ENCODE measurements at places on chromosomes 13 and 19.
A peak's percentile ranks its signal among the peaks of the same experiment; 100 is the strongest.

- DNase-seq, result peak; percentile 88
These were observed 4.4 kb downstream of the FUZ start for GRCh38 chr19:49808711-49809159.

GRCh38 chr13:58151452-58151851 is 519.9 kb downstream of the PCDH17 start:
- DNase-seq, result no peak

GRCh38 chr13:79483086-79483706 is 2.2 kb downstream of the NDFIP2 start:
- no peak for DNase-seq

- DNase-seq, result no peak
These were observed 4.7 kb upstream of the LILRA6 start for GRCh38 chr19:54247106-54247930.

GRCh38 chr19:7980168-7980567 is 25.3 kb downstream of the ELAVL1 start:
- no peak for DNase-seq

DNA sequence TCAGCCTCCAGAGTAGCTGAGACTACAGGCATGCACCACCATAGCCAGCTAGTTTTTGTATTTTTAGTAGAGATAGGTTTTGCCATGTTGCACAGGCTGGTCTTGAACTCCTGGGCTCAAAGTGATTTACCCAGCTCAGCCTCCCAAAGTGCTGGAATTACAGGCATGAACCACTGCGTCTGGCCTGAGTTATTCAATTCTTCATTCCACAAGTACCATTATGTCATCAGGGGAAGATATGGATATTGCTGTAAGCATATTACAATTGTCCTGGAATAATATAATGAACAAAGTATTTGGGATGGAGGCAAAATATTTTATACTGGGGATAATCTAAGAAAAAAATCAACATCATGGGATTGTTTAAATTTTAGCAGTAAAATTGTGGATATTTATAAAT is 646.0 kb upstream of the SLITRK6 start:
- DNase-seq, result no peak

DNA sequence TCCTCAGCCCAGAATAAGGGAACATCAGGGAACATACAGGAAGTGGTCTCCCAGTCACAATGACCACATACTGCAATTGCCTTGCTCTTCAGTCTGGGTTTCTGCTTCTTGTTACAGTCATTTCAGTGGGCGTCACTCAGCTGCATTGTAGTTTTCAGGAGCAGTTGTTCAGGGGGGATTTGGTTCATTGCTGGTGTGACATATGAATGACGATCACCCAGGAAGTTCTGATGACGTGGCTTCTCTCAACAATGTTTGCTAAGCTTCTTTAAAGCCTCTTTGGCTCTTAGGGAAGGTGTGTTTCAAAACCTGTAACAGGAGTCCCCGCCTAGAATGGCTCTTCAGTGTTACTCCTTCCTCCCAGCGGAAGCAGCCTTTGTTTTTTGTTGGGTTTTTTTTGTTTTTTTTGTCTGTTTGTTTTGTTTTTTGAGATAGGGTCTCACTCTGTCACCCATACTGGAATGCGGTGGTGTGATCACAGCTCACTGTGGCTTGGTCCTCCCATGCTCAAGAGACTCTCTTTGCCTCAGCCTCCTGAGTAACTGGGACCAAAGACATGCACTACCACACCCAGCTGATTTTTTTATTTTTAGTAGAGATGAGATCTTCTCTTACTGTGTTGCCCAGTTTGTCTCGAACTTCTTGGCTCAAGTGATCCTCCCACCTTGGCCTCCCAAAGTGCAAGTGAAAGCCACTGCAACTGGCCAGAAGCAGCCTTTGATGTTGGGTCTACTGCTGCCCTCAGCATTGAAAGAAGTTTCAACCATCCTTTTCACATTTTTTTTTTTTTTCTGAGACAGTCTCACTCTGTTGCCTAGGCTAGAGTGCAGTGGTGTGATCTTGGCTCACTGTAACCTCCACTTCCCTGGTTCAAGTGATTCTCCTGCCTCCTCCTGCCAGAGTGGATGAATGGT is 1.4 kb upstream of the SCEL start:
- DNase-seq, result peak; percentile 30

DNA sequence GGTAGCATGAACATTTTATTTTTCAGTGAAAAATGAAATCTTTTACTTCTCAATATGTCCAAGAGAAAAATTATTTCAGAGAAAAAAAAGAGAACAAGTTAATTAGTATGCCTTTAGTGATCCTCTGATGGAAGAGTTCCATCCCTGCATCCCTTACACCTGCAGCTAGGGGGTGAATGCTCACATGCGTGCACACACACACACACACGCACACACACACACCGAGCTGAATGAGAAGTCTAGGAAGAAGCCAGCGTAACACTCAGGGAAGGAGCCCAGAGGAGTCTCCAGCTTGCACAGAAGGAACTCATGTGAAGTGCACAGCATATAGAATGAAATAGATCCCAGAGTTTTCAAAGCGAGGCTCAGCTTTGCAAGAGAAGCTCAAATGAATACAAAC is 510.5 kb downstream of the IRS2 start:
- no peak for DNase-seq

- peak; percentile 95 for DNase-seq
These were observed 2.0 kb downstream of the MISP start for GRCh38 chr19:752652-753517.

GRCh38 chr13:61414686-61415057 is 977 bp downstream of the PCDH20 start:
- DNase-seq, result no peak

GRCh38 chr19:13302526-13303270 is 152.5 kb downstream of the IER2 start:
- no peak for DNase-seq

- DNase-seq, result no peak
These were observed 4.7 kb upstream of the B3GNT3 start for GRCh38 chr19:17790059-17790780.

GRCh38 chr19:39671739-39672363 is 16.1 kb downstream of the LGALS16 start:
- peak; percentile 69 for DNase-seq

- no peak for DNase-seq
These were observed 4.2 kb downstream of the PDX1 start for GRCh38 chr13:27923794-27924528.

- no peak for DNase-seq
These were observed 59.4 kb upstream of the WASF3 start for GRCh38 chr13:26497968-26498511.

GRCh38 chr19:1111641-1112267 is 8.0 kb downstream of the GPX4 start:
- no peak for DNase-seq

DNA sequence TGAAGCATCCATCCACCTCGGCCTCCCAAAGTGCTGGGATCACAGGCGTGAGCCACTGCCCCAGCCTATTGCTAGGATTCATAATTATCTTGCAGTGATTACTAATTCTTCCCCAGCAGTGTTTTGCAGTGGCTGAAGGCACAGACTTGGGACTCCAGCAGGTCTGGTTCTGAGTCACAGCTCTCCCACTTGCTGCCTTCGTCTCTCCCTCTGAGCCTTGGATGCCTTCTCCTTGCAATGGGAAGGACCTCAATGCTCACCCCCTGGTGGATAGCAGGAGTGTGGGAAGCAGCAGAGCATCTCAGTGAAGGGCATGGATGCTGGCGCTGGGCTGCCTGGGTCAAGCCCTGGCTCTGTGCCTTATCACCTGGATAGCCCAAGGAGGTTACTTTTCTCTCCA is 37.6 kb upstream of the SHKBP1 start:
- no peak for DNase-seq

DNA sequence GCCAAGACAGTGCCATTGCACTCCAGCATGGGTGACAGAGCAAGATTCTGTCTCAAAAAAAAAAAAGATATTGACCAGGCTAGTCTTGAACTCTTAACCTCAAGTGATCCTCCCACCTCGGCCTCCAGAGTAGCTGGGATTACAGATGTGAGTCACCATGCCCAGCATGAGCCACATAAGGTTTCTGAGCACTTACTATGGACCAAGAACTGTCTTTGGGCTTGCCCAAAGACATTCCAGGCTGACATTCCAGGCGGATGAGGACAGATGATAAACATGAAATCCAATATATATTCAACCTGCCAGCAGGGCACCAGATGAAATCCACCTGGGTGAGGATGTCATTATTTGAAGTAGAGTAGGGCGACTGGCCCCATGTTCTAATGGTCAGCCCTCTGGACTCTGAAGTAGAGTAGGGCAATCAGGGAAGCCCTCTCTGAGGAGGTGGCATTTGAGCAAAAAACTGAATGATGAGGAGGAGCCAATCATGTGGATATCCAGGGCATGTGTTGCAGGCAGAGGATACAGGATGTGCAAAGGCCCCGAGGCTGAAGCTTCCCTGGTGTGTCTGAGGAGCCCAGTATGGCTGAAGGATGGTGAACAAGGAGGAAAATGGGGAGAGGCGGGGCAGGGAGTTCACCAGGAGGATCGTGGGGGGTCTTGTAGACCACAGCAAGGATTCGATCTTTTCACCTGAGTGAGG is 4.0 kb downstream of the C19orf38 start:
- peak; percentile 79 for DNase-seq

DNA sequence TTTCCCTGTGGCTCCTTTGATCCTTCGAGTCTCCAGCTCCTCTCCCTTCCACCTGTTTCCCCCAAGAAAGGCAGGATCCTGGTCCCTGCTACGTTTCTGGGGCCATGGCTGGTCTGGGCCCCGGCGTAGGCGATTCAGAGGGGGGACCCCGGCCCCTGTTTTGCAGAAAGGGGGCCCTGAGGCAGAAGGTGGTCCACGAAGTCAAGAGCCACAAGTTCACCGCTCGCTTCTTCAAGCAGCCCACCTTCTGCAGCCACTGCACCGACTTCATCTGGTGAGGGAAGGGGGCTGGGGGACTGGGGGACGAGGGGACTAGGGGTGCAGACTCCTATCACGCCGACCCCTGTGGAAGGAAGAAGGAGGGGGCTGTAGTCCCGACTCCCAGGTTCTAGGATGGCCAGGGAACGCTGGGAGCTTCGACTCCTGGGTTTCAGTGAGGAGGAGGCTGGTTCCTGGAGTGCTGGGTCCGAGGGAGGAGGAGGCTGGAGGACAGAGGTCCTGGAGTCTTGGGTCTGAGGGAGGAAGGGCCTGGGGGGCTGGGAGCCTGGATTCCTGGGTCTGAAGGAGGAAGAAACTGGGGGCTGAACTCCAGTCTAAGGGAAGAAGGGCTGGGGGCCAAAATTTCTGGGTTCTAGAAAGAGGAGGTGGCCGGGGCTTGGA is 524 bp downstream of the PRKCG start:
- no peak for DNase-seq

GRCh38 chr19:45762870-45763631 is 6.0 kb downstream of the SIX5 start:
- DNase-seq, result no peak

GRCh38 chr19:881385-882071 is 11.5 kb downstream of the MED16 start:
- DNase-seq, result no peak

DNA sequence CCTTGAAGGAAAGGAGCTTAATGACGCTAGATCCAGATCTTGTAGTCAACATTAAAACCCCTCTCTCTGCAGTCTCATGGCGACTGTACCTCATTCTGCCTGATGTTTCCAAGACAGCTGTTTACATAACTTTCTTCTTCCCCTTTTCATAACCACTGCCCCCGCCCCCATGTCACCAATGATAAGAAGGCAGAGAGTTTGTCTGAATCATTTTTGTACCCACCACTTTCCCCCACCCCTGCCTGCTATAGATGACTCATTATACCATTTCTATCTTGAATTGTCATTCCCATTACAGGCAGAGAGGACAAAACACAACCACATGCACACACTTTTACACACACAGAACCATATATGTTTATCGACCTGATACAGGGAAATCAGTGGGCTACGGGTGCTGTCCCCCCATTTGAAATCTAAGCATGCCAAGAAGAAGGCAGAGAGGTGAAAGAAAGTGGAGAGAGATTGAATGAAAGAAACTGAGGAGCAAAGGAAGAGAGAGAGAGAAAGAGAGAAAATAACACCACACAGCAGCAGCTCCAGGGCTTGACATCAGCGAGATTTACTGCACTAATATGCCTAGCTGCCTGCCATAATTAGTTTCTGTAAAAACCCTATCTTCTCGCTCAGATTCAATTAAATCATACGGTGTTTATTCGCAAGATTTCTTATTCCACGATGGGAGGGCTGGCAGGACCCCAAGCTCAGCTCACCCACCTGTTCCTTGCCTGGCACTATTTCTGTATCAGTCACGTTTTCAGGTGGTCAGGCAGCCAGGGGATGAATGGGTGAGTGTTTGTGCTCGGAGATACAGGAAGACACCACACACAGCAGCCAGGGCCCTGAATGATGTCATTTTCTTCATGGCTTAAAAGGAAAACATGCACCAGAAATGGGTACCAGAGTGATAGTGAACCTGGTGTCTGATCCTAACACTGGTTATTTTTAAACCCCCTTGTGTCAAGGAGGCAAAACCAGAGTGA is 114.3 kb upstream of the SERP2 start:
- peak; percentile 32 for DNase-seq

GRCh38 chr13:75454497-75454896 is 27.5 kb downstream of the TBC1D4 start:
- DNase-seq, result no peak

- DNase-seq, result no peak
These were observed 7.8 kb downstream of the DIAPH3 start for GRCh38 chr13:60155978-60156377.

DNA sequence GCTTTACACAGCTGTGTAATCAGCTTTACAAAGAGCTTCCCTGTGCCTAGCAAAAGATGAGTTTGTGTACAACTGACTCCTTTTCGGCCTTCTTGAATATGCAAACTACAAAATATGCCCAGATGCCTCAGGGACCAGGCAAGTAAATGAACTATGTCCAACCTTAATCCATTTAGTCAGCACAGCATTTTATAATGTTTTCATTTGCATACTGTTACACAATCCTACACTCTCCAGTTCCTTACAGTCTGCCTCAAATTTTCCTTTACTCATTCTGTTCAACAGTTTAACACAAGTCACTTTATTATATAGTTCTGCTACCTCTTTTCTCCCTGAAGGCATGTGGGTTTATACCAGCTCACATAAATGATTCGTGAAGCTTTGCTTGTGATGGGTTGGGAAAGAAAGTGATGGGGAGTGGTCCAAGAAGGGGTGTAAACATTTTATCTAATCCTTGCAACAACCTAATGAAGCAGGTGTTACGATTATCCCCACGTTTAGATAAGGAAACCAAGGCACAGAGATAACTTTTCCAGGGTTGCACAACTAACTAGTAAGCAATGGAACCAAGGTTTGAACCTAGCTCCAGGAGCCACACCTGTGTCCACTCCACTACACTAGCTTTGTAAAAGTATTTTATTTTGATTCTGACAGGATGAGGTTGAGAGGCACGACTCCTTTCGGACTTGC is 3.3 kb upstream of the USP12 start:
- no peak for DNase-seq

DNA sequence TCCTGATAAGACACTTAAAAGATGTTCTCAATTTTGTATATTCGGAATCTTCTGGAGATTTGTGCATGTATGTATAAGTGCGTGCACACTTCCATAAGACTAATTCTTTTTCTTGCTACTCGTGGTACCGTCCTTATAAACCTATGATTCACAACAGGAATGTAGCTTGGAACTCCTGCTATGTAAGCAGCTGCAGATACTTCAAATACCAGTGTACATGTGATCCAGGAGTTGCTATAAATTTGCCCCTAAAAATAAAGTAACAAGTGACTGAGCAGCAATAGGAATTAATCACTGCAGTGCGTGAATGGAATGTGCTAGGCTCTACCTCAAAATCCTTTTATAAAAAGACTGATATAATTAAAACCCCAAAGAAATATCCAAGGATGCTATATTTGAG is 214.9 kb downstream of the KLF5 start:
- DNase-seq, result no peak

GRCh38 chr19:35334144-35334753 is 5.3 kb downstream of the CD22 start:
- no peak for DNase-seq

GRCh38 chr19:35128398-35129057 is 6.3 kb downstream of the LGI4 start:
- no peak for DNase-seq
